H1 (cell line): ENCODE measurements at places on chromosomes 2 and 18.
A peak's percentile ranks its signal among the peaks of the same experiment; 100 is the strongest.

DNA sequence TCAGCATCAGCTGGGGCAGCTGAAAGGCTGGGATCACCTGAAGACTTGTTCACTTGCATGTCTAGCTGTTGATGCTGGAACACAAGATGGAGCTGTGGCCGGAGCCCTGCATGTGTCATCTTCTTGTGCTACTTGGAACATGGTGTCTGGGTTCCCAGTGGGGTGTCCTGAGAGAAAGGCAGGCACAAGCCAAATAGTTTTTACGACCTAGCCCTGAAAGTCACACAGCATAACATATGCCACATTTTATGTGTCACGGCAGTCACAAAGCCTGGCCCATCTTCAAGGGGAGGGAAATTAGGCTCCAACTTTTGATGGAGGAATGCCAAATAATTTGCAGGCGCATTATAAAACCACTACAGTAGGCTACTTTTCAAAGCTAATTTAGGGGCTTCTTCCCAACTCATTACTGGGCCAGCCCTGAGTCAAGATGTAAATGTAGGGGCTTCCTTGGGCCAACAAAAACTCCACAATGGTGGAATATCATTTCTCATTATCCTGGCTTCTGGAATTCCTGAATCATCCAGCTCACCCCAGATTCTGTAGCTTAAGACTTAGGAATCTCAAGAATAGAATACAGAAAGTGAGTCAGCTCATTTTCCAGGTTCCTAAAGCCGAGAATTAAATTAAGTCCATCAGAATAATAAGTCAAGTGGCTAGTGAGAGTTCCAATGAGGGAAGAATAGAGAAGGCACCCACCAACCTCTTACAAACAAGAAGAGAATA lies 543.0 kb downstream of the TNS1 start:
- no peak for DNase-seq

- no peak for DNase-seq
Measured at GRCh38 chr2:201116959-201117734, 1.2 kb downstream of the CFLAR start.

DNA sequence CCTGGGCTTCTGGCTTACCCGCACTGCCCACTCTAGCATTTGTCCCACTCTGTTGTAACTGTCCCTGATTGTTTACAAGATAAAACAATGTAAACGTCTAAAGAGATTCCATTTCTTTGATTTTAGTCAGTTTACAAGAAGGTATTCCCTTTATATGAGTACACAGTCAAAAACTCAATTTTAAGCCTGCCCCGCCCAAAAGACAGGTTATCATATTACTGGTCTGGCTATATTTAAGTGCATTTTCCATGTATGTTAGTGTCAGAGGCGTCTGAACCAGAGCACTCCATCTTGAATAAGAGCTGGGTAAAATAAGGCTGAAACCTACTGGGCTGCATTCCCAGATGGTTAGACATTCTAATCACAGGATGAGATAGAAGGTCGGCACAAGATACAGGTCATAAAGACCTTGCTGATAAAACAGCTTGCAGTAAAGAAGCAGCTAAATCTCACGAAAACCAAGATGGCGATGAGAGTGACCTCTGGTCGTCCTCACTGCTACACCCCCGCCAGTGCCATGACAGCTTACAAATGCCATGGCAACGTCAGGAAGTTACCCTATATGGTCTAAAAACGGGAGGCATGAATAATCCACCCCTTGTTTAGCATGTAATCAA lies 15.0 kb downstream of the GPR45 start:
- no peak for DNase-seq

GRCh38 chr2:19456705-19457309 lies 98.4 kb upstream of the OSR1 start:
- DNase-seq, result no peak

GRCh38 chr2:122486705-122487415 lies 731.4 kb downstream of the TSN start:
- no peak for DNase-seq

- DNase-seq, result no peak
Measured at GRCh38 chr2:10095175-10095574, 15.0 kb upstream of the CYS1 start.

DNA sequence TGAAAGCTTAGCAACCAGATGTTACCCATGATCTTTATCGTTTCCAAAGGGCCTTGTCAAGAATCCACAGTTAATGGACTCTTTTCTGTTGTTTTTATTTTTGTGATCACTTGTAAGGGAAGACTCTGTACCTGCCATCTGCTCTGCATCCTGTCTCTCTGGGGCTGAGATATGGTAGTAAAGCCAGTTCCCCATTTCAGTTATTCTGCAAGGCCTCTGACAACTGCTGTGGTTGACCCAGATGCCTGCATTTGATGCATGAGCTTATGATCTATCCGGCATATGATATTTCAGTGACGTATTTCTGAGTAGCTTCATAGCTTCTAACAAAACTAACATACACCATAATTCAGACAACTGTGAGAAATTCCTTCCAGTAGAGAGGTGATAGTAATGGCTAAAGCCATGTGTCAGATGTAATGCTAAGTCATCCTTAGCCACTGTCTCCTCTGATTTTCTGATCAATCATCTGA lies 105.1 kb downstream of the TPO start:
- DNase-seq, result no peak

- peak; percentile 69 for DNase-seq
Measured at GRCh38 chr2:172098650-172099471, 3.8 kb downstream of the DLX2 start.

- DNase-seq, result no peak
Measured at GRCh38 chr2:65017335-65017734, 28.1 kb downstream of the SLC1A4 start.

DNA sequence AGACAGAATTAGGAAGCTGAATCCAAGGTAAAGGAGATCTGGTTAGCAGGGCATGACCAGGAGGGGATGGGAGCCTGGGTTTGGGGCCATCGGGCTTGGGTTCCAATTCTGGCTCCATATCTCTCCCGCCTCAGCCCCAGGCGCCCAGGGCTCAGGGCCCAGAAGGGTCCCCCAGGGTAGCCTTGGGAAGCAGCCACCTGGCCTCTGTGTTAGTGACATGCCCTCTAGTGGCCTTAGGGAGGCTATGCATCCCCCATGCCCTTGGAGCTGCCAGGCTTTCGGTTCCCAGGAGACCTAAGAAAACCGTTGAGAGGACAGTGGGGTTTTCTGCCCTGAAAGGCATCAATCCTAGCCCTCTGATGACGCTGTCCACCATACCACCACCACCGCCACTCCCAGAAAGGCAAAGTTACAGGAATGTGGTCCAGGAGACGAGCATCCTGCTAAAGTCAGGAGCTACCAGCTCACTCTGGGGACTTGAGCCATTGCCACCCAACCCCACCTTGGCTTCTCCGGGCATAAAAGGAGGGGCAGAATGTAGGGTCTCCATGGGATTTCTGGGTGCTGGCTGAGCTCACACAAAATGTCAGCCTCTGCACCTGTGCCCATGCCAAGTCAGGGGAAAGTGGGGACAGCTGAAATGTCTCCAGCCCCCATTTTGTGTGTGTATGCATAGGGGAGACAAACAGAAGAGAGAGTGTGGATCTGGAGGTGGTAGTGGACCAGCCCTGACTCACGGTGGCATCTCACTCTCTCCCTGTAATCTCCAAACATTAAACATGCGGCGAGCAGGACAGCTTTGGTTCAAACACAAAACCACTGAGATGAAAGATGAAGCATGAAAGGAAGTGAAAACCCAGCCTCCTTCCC lies 56.5 kb downstream of the EMX1 start:
- DNase-seq, result no peak

DNA sequence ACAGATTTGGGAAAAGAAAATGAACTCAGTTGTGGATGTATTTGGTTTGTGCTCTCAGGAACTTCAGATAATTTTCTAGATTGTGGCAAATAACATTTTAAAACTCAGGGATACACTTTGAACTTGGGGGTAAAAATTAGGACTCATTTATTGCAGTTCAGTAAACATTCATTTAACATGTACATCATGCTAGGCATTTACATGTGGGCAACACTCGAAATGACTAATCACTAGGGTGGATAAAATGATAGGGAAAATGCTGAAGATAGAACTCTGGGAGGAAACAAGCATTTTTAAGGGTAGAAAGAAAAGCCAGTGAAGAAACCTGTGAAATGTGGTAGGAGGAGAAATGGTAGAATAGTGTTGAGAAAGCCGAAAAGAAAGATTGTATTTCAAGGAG lies 7.8 kb downstream of the FAM117B start:
- no peak for DNase-seq

- no peak for DNase-seq
Measured at GRCh38 chr2:9024575-9024974, 21.1 kb upstream of the MBOAT2 start.

GRCh38 chr18:49071778-49072177 lies 121.0 kb upstream of the SMAD7 start:
- DNase-seq, result no peak

DNA sequence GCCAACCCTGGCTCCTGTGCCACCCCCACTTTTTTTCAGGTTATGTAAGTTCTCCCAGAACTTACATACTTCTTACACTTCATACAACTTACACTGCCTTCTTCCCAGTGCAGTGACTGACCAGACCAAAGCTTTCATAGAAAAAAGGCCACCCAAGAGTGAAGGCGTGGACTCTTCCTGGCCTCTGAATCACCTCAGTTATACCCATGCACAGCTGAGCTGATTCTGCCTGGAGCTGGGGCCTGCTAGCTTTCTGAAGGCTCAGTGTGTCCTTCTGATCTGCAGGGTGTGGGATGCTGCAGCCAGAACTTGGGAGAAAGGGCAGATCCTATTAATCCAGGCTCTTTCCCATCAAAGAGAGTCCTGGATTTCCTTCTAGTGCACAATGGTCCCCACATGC lies 216.1 kb downstream of the TTC32 start:
- no peak for DNase-seq

GRCh38 chr2:59974051-59974766 lies 579.2 kb downstream of the BCL11A start:
- DNase-seq, result no peak

GRCh38 chr18:55830544-55830943 lies 242.6 kb upstream of the TCF4 start:
- DNase-seq, result no peak

GRCh38 chr2:45253151-45253550 lies 243.9 kb upstream of the SIX2 start:
- DNase-seq, result no peak

DNA sequence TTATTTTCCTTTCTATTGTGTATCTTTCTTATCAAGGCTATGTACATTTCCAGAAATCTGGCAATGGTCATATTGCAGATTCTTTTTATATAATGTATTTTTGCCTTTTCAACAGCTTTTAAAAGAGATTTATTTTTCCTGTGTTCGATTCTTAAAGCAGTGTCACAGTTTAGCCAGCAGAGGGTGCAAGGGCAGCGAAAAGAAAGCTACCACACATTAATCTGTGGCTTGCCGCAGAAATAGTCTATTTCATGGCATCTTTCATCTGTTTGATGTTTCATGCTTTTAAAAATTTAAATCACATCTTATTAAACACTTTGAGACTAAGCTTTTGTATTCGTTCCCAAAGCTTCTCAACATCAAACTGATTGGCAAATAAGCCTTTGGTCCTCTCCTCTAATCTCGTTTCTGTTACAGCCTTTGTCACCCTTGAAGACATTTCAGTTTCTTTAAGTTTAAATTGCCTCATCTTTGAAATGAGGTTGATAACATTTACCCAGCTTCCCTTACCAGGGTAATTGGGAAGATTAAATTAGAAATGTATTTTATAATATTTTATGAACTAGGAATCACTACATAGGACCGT lies 73.3 kb downstream of the PIK3C3 start:
- no peak for DNase-seq

GRCh38 chr2:222884805-222885424 lies 24.1 kb downstream of the ACSL3 start:
- DNase-seq, result no peak

DNA sequence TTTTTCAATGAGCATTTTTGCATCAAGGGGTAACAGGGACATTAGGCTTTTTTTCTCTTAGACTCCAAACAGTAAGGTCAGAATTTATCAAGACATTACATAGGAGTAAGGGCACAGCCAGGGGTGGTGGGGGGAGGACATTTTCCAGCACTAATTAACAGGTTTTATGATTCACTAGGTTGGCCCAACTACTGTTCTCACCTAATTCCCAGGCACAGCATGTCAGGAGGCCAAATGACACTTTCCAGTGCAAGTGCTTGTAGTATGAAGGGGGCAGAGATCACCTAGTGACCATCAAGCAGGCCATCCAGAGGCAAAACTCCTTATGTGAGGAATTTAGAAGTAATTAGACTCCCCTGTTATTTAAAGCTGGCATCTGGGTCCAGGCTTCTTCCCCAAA lies 3.9 kb upstream of the MBD2 start:
- no peak for DNase-seq
